Epithelial cell of alveolus of lung (primary cell): ENCODE measurements at places on chromosomes 7 and 10. TPM values are rescaled to one million over a fixed set of nuclear protein-coding genes. Genes with fewer than 3 reads are reported as not detected.

Gene USP54
- total RNA-seq = 5.8 and 6.5 TPM in 2 replicates

Gene IL6
- total RNA-seq = 0.40 and 28.8 TPM in 2 replicates

Gene VWA2
- total RNA-seq = not detected in 2 replicates

Gene HIPK2
- total RNA-seq = 14.1 and 45.4 TPM in 2 replicates

Gene DDX56
- 45.0 and 79.8 TPM in 2 replicates for total RNA-seq

Gene GJD4
- total RNA-seq = not detected in 2 replicates

Gene ADCY1
- total RNA-seq = 0.16 and 0.52 TPM in 2 replicates

Gene CYP2E1
- under 0.01 and 1.7 TPM in 2 replicates for total RNA-seq

Gene REPIN1
- total RNA-seq = 76.7 and 149 TPM in 2 replicates

Gene EBF3
- 0.88 and 0.91 TPM in 2 replicates for total RNA-seq

Gene DMBT1
- 0.40 TPM in 1 of 2 replicates, not detected in the other for total RNA-seq

Gene AOC1
- total RNA-seq = not detected in 2 replicates

Gene H2BK1
- total RNA-seq = not detected in 2 replicates

Gene ANXA8
- 0.40 and 7.6 TPM in 2 replicates for total RNA-seq

Gene PNLIPRP3
- under 0.01 TPM in 1 of 2 replicates, not detected in the other for total RNA-seq

Gene RABGEF1
- 19.1 and 23.7 TPM in 2 replicates for total RNA-seq

Gene CAMK1D
- 2.6 and 3.5 TPM in 2 replicates for total RNA-seq

Gene LIPF
- not detected in 2 replicates for total RNA-seq

Gene SGCE
- 59.2 and 147 TPM in 2 replicates for total RNA-seq

Gene VWDE
- total RNA-seq = 0.13 and 1.4 TPM in 2 replicates

Gene TAF3
- 2.1 and 3.3 TPM in 2 replicates for total RNA-seq

Gene COBL
- 0.39 TPM in 1 of 2 replicates, not detected in the other for total RNA-seq

Gene STAG3
- 0.16 and 0.91 TPM in 2 replicates for total RNA-seq

Gene SRPK2
- total RNA-seq = 24.4 and 41.8 TPM in 2 replicates

Gene CPN1
- not detected in 2 replicates for total RNA-seq

Gene IDI2
- total RNA-seq = not detected in 2 replicates

Gene CYP2C19
- not detected in 2 replicates for total RNA-seq

Gene LMOD2
- not detected in 2 replicates for total RNA-seq

Gene TWIST1
- 14.5 and 19.9 TPM in 2 replicates for total RNA-seq

Gene CLDN15
- total RNA-seq = 1.3 and 10.6 TPM in 2 replicates

Gene ALOX5
- total RNA-seq = under 0.01 and 0.08 TPM in 2 replicates

Gene CTNNA3
- under 0.01 and 0.39 TPM in 2 replicates for total RNA-seq

Gene ANKRD30A
- not detected in 2 replicates for total RNA-seq

Gene PTTG1IP2
- total RNA-seq = not detected in 2 replicates

Gene NUTM2B
- 0.39 and 1.8 TPM in 2 replicates for total RNA-seq

Gene HYAL4
- not detected in 2 replicates for total RNA-seq

Gene GIMAP5
- total RNA-seq = 0.13 TPM in 1 of 2 replicates, not detected in the other

Gene SYT15
- 0.13 and 0.24 TPM in 2 replicates for total RNA-seq
